Muscle of leg (tissue), 16 donors: ENCODE measurements at places on chromosomes 7 and 10. TPM values are rescaled to one million over a fixed set of nuclear protein-coding genes. Genes with fewer than 3 reads are reported as not detected.

The FAS gene
- total RNA-seq = 7.2 TPM

The OLAH gene
- 0.13 TPM for total RNA-seq

The TRIM50 gene
- total RNA-seq = 0.44 TPM

The NRBF2 gene
- 16.9 TPM for total RNA-seq

The SLC26A4 gene
- 0.75 TPM for total RNA-seq

The HOXA9 gene
- total RNA-seq = 16.6 TPM

The FOXP2 gene
- 10.0 TPM for total RNA-seq

The IKZF1 gene
- 1.6 TPM for total RNA-seq

The SFTPA1 gene
- total RNA-seq = not detected

The FAM25C gene
- not detected for total RNA-seq

The GSAP gene
- total RNA-seq = 4.3 TPM

The TPST1 gene
- total RNA-seq = 39.6 TPM

The MSMB gene
- total RNA-seq = not detected

GRCh38 chr7:155754165-155754564, 58.1 kb downstream of the SHH start:
- DNase-seq = no peak

- DNase-seq = no peak
Observed at GRCh38 chr7:103010211-103010610, 64.4 kb downstream of the FBXL13 start.

- no peak for DNase-seq
Observed at GRCh38 chr10:88526501-88527105, 56.5 kb downstream of the RNLS start.

GRCh38 chr7:23254051-23254681, 7.6 kb downstream of the GPNMB start:
- no peak for DNase-seq

DNA sequence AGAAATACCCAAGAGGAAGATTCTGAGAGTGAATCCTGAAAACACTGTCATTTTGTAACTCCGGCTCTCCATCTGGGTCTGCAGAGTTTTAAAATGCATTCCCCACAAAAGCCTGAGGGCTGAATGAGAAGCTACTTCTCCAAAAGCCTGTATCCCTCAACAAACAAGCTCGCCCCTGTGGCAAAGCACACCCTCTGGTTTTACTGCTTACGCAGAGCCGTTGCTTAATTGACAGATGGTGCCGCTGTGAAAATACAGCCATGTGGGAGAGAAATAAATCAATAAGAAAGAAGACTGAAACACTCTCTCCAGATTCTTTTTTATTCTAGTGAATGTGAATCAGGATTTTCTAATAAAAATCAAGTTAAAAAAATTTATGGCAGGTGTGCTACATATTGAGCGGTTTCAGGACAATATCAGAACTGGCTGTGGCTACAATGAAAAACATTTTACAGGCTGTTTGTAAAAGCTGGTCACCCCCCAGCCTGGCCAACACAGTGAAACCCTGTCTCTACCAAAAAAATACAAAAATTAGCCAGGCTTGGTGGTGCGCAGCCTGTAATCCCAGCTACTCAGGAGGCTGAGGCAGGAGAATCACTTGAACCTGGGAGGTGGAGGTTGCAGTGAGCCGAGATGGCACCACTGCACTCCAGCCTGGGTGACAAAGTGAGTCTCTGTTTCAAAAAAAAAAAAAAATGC, 32.5 kb downstream of the C7orf33 start:
- DNase-seq = peak; percentile 32

DNA sequence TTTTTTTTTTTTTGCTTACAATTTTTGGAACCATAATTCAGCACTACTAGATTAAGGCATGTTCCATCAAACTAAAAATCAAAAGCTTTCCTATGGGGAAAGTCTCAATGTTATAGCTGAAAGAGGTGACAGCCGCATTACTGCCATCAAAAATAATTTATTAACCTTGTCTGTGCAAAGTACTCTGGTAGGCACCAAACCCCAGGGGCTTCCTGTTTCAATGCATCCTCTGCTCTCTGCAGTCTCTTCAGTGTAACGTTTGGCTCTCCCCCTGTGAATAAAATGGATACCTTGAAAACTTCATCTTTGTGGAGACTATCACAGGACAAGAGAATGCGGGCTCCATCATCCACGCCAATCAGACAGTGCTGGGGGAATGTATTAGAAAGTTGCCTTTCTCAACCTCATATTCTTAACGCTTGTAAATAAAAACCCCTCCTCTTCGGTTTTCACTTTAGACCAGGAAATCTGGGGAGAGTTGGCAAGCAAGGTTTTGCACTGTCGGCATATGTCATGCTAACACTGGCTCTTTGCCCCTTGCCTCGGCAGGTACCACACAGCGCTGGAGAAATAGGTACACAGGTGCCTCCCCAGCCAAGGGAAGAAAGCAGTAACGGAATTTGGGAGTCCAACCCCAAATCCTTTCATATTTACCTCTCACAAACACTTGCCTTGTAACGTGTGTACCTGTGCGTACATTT, 1.6 kb upstream of the NRG3 start:
- no peak for DNase-seq

DNA sequence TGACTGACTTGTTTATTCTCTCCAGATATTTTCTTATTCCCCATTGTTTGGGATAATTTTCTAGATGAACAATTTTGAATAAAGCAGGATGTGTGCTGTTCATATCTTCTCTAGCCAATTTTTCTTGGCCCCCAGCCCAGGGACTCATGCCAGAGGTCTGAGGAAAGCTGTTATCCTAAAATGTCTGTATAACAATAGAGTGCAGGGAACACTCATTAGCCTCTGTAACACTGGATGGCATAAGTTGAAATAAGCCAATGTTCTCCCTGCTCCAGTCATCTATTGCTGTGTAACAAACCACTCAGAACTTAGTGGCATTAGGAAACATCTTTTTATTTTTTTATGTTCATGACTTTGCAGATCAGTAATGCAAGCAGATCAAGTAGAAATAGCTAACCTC, 121.7 kb upstream of the TRIM24 start:
- peak; percentile 86 for DNase-seq

DNA sequence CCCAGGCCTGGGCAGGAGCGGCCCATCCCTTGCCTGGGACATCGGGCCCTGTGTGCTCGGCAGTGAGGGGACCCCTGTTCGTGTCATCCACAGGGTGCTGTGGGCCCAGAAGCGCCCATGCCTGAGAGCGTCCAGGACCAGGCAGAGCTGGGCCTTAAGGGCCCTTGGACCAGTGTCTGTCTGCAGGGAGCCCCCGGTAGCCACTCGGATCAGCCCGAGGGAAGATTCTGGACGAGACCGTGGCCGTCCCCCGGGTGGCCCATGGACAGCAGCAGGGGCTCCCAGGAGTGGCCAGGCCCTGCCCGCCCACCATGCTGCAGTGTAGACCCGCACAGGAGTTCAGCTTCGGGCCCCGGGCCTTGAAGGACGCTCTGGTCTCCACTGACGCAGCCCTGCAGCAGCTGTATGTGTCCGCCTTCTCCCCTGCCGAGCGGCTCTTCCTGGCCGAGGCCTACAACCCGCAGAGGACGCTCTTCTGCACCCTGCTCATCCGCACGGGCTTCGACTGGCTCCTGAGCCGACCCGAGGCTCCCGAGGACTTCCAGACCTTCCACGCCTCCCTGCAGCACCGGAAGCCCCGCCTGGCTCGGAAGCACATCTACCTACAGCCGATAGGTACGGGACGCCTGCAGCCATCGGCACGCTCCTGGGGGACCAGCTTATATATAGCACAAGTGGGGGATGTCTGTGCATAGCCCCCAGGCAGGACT, 12.3 kb downstream of the AMZ1 start:
- DNase-seq = no peak

DNA sequence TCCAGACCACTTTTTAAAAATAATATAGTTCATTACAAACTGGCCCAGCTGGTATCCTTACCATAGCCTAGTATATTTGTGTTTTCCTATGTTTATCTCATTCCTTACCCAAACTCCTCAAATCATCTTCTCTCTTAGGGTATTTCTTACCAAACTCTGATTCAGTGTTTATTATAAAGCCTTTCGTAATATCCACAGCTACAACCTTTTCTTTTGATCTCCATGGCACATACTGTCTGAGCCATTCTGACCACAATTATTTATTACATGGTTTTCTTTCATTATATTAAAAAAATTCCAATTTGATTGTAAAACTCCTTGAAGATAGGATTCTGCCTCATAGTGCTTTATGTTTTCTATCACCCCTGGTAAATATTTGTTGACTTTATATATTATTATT, 94.2 kb downstream of the LRMDA start:
- no peak for DNase-seq

GRCh38 chr7:158950914-158951635, 94.7 kb downstream of the DYNC2I1 start:
- no peak for DNase-seq

DNA sequence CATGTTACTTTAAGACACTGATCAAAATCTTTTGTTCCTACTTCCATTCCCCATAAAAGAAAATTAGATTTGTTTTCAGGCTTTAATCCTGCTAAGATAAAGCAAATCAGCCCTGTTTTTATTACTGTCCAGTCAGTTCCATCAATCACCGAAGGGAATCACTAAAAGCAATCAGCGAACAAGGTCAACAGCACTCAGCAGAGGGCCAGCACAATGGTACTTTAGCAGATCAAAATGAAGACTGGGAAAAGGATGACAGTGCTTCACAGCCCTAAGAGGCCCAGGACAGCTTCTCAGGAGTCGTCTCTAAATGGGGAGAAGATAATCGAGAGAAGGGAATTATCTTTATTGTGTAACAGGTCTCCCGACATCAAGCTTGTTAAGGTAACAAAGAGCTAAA, 32.7 kb downstream of the SEM1 start:
- DNase-seq = no peak

GRCh38 chr7:28836716-28837115, 121.4 kb downstream of the TRIL start:
- no peak for DNase-seq

DNA sequence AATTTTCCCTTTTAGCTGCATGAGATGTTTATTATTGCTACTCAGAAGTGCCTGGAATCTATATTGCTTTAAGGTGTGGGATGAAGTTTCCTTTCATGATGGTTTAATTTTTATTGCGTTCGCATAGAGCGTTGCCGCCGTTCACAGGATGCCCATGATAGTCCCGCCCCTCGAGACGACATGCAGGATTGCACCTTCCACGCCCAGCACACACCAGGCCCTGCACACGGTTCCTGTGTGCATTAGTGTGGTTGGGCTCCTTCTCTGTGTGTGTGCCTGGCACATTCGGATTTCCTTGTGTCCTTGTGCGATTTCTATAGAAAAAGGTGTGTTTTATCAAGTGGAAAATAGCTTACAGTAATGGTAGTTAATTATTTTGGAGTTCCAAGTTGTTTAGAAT, 42.1 kb downstream of the MGMT start:
- DNase-seq = no peak

- peak; percentile 84 for DNase-seq
Observed at GRCh38 chr10:95183271-95184230, 10.5 kb upstream of the ACSM6 start.

GRCh38 chr10:77825965-77826364, 100.6 kb downstream of the DLG5 start:
- no peak for DNase-seq

DNA sequence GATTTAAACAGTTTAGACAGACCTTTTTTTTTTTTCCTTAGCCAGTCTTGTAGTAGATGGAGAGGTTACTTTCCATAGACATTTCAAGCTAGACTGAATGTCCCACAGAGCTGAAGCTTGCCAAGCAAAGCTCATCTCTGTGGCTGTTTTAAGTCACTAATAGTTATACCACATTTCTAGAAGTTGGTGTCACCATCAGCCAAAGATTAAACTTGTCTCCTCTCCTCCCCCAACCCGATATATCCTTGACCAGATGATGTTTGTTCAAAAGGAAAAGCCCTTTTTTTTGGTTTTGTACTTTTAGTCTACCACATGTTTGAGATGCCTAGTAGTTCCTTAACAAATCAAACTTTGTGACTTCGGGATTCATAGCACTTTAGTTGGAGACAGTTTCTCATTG, 66.1 kb downstream of the ADD3 start:
- peak; percentile 40 for DNase-seq

GRCh38 chr7:28853834-28854749, 104.0 kb downstream of the TRIL start:
- peak; percentile 84 for DNase-seq

GRCh38 chr7:115210552-115210951, 288.7 kb downstream of the MDFIC start:
- no peak for DNase-seq

GRCh38 chr7:105388356-105389087, at the start of gene SRPK2:
TSS of gene SRPK2 (minus strand) at chr7:105388921.
- DNase-seq = peak; percentile 90

DNA sequence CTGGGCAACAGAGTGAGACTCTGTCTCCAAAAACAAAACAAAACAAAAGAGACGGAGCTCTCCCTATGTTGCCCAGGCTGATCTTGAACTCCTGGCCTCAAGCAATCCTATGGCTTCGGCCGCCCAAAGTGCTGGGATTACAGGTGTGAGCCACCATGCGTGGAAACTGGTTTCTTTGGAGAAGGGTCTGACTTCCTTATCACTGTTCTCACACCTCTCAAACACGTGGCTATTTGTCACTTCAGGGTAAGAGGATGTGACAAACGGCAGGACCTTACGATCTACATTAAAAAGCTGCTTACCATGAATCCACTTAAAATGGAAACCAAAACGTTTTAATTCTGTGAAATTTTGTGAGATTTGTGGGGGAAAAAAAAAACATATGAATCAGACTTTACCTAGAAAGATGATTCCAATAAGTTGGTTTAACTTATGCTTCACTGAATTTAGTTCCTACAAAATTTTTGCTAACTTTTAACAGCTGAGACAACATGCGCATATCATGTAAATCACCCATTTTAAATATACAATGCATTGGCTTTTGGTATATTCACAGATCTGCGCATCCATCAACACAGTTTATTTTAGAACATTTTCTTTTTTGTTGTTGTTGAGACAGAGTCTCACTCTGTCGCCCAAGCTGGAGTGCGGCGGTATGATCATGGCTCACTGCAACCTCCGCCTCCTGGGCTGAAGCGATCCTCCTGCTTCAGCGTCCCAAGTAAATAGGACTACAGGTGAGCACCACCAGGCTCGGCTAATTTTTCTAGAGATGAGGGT, 18.7 kb upstream of the FOXK1 start:
- DNase-seq = no peak

- DNase-seq = peak; percentile 97
Observed at GRCh38 chr10:78944723-78945312, 123.9 kb upstream of the ZMIZ1 start.

DNA sequence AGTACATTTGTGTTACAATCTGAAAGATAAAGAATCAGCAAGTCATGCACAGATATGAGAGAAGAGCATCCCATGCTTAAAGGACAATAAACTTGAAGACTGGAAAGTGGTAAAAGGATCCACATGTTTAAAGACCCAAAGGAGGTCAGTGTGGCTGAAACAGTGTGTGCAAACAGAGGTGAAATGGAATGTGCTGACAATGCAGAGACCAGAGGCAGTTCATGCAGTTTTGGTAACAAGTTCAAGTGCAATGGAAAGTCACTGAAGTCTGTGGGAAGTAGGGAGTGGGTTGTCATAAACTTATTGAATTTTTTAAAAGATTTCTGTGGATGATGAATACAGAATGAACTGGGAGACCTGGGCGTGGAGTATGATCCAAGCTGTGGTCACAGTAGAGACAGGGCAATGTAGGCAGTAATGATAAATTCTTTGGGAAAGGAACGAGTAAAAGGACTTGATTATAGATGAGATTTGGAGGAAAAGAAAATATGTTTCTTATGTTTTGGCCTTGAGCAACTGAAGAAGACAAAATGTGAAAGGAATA, 408.0 kb downstream of the HGF start:
- no peak for DNase-seq
